ENCODE measurements at places on chromosomes 6 and 20.

- no peak for DNase-seq
These were observed 66.7 kb downstream of the VEGFA start for GRCh38 chr6:43836507-43837240.

DNA sequence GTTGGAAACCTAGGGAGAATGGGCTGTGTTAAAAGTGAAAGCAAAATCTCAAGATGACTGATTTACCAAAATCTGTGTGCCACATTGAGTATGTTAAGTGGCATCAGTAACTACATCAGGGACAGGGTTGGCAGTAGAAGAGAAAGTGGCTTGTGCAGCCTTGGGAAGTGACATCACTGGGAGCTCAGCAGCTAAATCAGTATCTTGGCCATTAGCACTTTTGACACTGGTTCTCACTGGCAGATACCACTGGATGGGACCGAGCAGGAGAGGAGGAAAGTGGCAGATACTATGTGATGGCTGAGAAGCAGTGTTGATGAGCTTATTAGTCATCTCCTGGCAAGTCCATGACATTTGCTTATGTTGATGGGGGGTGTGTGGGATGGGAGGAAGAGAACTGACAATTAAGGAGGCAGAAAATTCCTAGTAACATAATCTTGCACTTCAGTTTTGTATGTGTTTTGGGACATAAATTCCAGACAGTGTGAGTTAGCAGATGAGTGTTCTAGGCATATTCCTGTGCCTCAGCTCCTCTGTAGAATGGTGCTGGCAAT lies 322.2 kb downstream of the SOX4 start:
- DNase-seq = no peak

DNA sequence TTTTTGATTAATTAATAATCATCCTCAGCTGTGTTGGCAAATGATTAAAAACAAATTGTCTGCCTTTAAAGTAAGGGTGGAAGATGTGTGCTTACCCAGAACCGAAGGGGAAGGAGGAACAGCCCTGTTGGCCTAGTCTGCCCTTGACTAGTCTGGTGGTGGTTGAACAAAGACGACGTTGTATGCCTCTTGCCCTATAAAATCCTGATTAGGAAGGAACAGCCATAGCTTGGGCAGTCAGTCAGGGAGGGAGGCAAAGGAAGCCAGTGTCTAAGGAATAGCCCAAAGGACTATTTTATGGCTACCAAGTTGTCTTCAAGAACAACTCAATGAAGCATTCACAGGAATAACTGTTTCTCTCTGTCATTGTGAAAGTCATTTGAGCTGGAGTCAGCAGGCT lies 70.7 kb downstream of the PRDM1 start:
- peak; percentile 18 for DNase-seq

DNA sequence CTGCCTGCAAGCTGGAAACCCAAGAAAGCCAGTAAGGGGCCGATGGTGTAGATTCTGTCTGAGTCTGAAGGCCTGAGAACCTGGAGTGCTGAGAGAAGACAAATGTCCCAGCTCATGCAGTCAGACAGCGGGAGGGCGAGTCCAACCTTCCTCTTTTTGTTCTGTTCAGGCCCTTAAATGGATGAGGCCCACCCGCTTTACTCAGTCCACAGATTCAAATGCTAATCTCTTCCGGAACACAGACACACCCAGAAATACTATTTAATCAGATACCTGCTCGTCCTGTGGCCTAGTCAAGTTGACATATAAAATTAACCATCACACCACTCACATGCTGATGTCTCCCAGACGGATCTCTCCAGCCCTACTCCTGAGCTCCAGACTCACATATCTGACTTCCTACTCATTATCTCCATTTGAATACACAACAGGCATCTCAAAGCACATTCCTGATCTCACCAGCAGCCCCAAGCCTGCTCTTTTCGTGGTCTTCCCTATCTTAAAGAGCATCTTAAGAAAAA lies 26.7 kb upstream of the SRC start:
- DNase-seq = no peak

GRCh38 chr20:6944292-6944691 lies 176.8 kb downstream of the BMP2 start:
- no peak for DNase-seq

DNA sequence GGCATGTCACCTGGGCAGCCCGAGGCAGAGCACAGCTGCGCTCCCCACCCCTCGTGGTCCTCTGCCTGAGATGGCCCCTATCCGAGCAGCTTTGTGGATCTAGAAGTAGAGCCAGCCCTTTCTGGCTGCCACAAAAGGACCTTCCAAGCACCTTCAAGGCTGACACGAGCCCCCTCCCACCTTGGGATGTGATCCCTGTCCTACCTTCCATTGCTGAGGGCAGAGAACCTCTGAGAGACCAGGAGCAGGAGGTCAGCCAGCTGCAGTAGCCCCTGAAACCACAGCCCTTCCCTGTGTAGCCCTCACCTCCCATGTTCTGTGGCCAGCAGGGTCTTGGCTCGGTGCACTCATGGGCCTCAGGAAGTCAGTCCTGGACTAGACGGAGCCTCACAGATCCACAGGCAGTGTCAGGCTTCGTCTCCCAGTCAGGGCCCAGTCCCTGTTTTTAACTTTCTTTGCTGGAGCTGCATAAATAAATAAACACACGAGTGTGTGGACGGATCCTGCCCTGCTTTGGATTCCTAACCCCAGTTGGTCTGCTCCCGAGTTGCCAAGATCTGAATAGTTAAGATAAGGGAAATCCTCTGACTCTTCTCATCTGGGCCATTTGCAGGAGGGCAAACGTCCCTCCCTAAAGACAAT lies 507.7 kb downstream of the PREX1 start:
- no peak for DNase-seq
